NCI-H82 (cell line): ENCODE measurements at places on chromosomes 4 and X.

GRCh38 chr4:42415281-42415680 is 18.0 kb downstream of the SHISA3 start:
- no peak for DNase-seq

DNA sequence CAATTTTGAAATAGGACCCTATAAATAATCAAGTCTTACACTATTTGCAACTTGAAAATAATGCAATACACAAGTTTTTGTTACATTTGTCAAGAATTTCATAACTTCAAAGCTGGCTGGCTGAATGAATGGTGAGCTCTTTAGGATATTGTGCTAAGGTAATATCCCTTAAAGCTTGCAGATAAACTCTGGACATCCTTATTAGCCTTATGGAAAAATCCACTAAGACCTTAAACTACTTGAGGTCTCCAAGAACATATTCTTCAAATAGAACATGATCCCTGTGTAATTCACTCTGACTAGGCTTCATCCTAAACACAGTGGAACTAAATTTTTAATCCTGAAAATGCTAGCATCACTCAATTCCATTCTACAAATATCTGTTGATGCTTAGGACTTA is 199.3 kb downstream of the PACRGL start:
- DNase-seq = peak; percentile 43

GRCh38 chrX:149629730-149630387 is 1.7 kb downstream of the TMEM185A start:
- DNase-seq = no peak

GRCh38 chrX:148670277-148670676 is 169.9 kb downstream of the AFF2 start:
- no peak for DNase-seq

DNA sequence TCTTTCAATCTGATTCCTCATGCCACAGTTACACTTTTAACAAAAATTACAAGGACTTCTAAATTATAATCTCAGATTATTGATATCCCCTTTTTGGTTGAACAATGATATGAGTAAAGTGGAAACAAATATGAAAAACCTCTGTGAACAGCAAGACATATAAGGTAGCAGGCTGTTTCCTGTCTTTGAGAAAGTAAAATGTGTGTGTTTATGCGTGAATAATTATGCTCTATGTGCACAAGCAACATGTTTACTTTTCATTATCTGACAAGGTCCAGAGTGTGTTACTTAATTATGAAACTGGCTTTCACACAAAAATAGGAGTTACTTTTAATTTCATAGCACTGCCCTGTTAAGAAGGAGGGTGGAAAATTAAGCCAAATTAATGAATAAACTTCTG is 43.1 kb downstream of the DDIT4L start:
- no peak for DNase-seq

GRCh38 chr4:187118602-187119120 is 395.0 kb upstream of the FAT1 start:
- DNase-seq = no peak

DNA sequence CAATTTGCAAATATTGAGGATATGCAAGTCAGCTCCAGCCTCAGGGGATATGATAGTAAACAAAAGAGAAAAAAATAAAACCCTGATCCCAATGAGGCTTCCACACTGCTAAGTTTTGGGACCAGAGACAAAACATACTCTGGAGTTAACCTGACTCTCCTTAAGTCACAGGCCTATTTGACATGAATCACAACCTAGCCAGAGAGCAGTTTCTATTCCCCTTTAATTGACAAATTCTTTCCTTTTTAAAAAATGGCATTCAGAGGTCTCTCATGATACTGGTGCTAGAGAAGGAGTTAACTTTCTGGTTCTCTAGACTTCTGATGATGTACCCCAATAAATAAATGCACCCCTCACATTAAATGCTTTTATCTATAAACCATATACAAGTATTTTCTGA is 8.8 kb downstream of the ACSL1 start:
- DNase-seq = no peak
